ENCODE measurements at places on chromosomes 5 and 9.

GRCh38 chr9:20044686-20045085 lies 255.8 kb upstream of the SLC24A2 start:
- DNase-seq, result no peak

GRCh38 chr5:179023528-179024189 lies at the start of gene ZNF879:
Gene ZNF879, plus strand, starts transcription at chr5:179023804. Its CDS starts 1,201 bp downstream, at chr5:179025005.
- DNase-seq, result peak; percentile 5

- DNase-seq, result no peak
Measured at GRCh38 chr9:27292659-27293405, 4.1 kb downstream of the EQTN start.

GRCh38 chr9:12464910-12465512 lies 228.2 kb upstream of the TYRP1 start:
- DNase-seq, result peak; percentile 7

GRCh38 chr9:120403543-120403856 lies 176.5 kb downstream of the CDK5RAP2 start:
- no peak for DNase-seq

DNA sequence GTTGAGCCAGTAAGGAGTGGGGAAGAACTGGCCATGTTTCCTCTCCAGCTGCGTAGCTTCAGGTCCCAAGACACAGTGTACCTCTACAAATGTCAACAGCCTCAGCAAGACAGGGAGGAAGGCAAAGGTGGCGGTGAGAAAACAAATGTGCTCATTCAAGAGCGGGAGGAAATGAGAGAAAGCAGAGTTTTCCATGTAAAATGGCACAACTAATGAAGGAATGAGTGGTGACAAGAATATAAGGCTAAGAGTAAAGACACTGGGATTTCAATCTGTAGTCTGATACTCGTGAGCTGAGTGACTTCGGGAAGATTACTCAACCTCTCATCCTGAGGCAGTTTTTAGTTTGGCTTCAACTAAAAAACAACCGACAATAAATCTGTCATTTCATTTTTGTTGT lies 67.6 kb downstream of the DPYSL3 start:
- no peak for DNase-seq

All from hematopoietic multipotent progenitor cell treated with erythropoietin and hydrocortisone succinate and interleukin-3 and kit ligand, for 15 days (in vitro differentiated cells).